ENCODE measurements at places on chromosomes 3 and 15.

DNA sequence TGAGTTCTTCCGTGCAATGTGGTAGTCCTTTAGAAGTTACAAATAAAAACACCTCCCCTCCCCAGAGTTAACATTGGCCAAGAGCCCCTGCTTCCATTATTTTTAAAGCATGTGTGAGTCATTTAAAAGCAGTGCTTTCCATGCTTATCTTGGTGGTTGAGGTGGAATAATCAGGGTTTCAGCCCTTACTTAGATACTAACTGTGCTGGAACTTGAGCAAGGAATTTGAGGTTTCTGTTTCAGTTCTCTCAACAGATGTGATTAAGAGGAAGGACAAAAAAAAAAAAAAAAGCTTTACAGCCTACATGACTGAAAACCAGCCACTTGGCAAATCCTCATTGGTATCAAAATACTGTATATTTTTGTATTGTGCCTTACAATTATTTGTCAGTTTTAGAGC is 64.5 kb downstream of the CGNL1 start:
- DNase-seq, result no peak

- DNase-seq, result peak; percentile 69
These were observed at the start of gene RBPMS2 for GRCh38 chr15:64775551-64776401. RBPMS2 (minus strand) TSS chr15:64775589; CDS start chr15:64775319, 270 bp downstream.

GRCh38 chr3:71517271-71517791 is 66.2 kb downstream of the FOXP1 start:
- no peak for DNase-seq

DNA sequence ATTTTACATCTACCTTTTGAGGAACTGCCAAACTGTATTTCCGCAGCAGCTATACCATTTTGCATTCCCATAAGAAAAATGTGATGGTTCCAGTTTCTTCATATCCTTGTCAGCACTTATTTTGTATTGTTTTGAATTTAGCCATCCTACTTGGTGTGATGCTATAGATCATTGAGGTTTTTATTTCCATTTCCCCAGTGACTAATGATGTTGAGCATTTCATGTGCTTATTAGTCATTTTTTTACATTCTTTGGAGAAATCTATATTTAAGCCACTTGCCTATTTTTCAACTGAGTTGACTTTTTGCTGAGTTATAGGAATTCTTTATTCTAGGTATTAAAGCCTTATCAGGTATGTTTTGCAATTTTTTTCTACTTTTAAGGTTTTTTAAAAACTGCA is 347.6 kb upstream of the RARB start:
- no peak for DNase-seq

- no peak for DNase-seq
These were observed 19.2 kb upstream of the ITPKA start for GRCh38 chr15:41474436-41474835.

GRCh38 chr3:10162185-10162584 is 2.5 kb upstream of the IRAK2 start:
- DNase-seq, result no peak

DNA sequence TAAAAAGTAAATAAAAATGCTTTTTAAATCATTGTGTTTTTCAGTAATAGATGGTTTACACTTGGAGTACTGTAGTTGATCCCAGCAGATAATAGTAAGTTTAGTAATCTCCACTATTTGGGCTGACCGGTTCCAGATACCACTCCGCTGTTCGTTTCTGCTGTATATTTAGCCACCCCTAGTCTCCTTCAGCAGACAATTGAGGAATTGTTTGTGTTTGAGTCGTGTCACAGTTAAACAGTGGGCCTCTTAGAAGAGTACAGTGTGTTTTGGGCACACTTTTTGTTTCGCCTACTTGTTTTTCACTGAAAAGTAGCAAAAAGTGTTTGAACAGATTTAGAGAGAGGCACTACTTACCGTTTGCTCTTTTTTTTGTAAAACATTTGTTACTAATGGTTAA is 33.2 kb downstream of the PAK2 start:
- DNase-seq, result no peak

DNA sequence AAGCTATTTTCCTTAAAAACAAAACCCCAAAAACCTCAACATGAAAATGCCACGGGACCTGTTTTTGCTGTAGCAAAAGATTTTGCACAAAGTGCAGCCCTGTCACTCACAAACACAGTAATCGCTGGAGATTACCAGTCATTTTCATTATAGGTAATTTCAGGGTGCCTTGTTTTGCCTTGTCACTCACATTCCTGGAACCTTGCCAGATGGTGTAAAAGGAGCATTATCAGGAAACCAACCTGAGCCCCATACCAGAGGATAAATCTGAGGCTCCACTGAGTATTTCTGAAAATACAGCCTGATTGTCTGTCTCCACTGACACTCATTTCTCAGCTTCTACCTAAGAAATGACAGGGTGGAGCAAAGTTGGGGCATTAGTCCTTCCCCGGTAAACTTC is 791.3 kb upstream of the LMCD1 start:
- DNase-seq, result peak; percentile 84

DNA sequence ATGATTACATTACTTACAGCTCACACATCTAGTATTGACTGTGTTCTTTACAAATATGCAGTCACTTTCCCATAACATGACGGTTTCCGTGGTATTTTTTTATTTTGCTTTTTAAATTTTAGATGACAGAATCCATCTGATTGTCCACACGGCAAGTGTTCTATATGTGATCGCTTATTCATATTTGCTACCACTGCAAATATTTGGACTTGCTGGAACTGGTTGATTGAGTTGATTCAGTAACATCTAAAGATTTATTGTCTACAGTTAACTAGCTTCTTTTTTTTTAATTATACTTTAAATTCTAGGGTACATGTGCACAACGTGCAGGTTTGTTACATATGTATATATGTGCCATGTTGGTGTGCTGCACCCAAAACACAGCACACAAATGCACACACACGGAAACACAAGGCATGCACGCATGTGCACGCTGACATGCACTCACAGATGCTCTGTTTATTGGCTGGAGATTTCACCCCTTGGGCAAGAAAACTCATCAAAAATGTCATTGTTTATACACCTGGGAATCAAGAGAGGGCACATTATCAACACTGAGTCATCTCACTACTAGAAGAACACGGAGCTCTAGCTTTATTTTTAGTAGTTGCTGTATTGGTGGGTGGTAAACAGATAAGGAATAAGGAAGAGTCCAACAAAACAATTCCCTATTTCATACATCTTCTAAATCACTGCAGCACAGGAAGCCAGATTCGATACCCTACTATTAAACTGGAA is 16.4 kb downstream of the ARRDC4 start:
- no peak for DNase-seq

GRCh38 chr3:196360586-196360985 is 22.4 kb upstream of the TM4SF19 start:
- no peak for DNase-seq

- peak; percentile 53 for DNase-seq
These were observed 34.8 kb downstream of the MCF2L2 start for GRCh38 chr3:183393625-183394024.

DNA sequence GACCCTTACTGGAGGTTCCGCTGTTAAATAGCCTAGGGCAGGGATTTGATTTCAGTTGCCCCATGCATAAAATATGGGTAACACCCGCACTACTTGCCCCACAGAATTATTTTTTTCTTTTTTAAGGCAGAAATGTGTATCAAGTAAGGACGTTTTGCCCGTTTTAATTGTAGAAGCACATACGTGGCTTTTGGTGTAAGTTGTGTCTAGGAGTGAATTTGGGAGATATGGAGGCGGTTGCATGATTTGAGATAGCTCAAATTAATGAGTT is 636 bp upstream of the LRRC58 start:
- no peak for DNase-seq
